ENCODE measurements at places on chromosomes 3 and 15.

DNA sequence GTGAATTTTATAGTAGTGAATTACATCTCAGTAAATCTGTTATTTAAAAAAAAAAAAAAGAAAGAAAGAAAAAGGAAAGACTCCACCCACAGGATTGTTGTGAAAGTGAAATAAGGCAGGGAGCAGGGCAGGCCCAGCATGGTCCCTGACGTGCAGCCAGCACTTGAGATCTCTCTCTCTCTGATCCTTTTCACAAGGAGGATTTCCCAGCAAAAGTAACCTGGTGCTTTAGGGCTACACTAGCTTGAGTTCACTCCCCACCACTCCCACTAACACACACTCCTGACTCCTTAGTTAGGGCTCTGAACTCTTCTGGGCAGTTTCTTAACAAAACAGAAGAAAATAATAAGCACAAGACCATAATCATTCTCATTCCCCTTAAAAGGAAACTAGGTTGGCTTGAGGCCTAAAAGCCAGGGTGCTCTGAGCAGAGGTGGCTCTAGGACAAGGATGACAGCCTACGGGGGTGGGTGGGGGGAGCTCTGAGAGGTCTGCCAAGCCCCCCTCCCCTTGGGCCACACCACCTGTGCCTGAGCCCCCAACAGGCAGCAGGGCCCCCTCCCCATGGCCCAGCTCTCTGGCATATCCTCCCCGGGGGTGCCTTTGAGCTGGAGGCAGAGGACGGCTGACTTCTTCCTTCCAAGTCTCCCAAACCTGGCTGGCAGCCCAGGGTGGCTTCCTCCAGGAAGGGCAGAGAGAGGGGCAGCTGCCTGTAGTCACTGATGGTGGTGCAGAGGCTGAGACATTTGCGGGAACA is 856 bp downstream of the TMEM40 start:
- DNase-seq = no peak

DNA sequence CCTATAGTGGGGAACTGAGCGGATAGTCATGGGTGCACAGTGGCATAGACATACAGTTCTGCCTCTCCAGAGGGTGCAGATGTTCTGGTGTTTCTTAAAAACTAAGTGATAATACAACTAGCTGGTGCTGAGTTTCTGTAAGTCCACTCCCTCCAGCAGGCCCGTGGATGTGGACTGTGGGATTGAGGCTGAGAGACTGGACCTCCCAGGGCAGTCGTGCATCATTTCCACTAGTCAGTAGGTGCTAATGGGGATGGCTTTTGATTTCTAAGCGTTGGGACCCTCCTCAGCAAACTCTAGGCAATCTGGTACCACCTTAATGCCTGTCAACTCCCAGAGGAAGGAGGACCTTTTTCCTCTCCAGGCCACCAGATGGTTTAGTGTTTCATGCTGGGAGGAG is 27.3 kb upstream of the TIMP4 start:
- no peak for DNase-seq

DNA sequence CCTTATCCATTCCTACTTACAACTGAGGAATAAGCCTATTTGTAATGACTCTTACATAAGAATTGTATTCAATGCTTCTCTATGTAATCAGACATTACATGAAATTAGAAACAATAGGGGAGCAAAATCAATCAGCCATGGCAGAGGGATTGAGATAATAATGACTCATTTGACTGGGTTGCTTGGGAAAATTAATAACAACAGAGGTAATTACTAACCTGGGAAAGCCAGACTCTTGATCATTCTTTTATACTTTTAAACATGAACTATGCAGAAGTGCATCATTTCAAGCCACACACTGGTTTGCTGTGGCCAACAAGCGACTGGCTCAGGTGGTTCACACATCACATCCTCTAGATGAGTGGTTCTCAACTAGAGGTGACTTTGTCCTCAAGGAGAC is 126.3 kb upstream of the CRBN start:
- DNase-seq = no peak

GRCh38 chr3:50156549-50157493 is 1.7 kb downstream of the SEMA3F start:
- no peak for DNase-seq

GRCh38 chr3:194575484-194576210 is 57.6 kb downstream of the TMEM44 start:
- DNase-seq = no peak

DNA sequence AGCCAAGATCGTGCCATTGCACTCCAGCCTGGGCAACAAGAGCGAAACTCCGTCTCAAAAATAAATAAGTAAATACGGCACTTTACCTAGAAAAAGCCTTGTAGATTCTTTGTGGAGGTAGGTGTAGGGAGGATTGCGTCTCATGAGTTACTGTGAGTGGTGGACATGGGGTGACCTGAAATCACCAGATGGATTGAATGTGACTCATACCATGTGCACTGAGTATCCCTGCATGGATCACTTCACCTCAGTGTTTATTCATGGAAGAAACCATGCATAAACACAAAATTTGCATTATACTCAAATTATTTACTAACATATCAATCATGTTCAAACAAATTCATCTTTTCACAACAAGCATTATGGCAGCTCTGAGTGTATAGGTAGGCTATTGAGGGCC is 55.9 kb downstream of the MRPS25 start:
- DNase-seq = no peak

- no peak for DNase-seq
Observed at GRCh38 chr15:40590667-40591050, 3.4 kb upstream of the KNL1 start.

DNA sequence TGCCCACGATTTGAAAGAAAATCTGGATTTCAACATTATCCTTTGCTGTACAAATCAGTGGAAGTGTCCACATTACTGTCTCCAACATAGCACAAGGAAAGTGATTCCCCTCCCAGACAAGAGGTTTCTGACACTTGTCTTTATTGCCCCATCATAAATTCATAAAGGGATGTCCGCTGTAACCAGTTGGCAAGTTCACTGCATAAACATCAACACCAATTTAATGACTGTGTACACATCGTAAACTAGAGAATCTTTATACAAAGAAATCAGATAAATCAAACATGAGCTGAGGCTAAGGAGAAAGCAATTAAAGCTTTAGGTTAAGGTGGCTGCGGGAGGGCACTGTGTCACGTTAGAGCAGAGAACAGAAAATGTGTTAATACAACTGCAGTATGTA is 129.8 kb downstream of the MEIS2 start:
- no peak for DNase-seq

- no peak for DNase-seq
Observed at GRCh38 chr3:119301662-119302061, 7.5 kb downstream of the ARHGAP31 start.

DNA sequence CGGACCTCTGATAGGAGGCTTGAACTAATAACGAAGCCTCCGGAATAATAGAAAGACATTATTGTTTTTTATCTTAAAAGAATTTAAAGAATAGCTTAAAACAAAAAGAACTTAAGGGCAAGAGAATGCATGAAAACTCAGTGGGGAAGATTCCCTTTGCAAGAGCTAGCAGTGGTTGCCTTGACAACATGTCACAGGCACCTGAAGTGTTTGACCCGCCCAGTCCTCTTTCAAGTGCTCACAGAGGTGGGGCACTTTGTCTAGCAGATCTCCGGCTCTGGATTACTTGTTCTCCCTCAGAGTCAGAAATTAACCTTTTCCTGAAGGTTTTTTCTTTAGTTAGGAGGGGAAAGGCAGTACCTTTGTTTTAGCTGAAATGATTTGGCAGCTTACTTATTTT is 37.8 kb downstream of the LARS2 start:
- no peak for DNase-seq

DNA sequence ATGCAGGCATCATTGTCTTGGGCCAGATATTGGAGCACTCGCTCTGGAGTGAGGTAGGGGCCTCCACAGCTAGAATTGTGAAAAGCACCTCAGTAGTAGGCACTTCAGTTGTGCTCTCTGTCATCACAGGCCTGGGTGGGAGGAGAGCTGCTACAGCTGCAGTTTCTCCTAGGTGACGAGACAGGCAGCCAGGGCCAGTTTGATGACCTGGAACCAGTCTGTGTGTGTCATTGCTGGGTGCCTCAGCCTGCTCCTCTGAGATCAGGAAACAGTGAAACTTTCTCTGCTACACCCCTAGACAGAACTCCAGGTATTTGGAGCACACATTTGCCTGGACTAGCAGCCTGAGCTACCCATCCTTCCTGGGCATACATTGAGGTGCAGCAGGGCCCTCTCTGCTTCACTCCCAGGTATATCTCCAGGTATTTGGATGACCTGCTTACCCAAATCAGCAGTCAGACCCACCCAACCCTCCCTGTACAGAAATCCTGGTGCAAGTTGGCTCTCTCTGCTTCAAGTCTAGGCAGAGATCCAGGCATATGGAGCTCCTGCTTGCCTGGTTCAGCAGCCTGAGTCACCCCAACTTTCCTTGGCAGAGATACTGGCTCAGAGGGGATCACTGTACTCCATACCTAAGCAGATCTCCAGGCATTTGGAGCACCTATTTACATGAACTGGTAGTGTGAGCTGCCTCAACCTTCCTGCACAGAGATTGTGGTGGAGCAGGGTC is 54.3 kb upstream of the SGO1 start:
- DNase-seq = no peak
